Stimulated activated CD8-positive, alpha-beta memory T cell treated with anti-CD3 and anti-CD28 coated beads, Interleukin-15, amount 100 ng/mL, for 4 hours (primary cell): ENCODE measurements at places on chromosomes 2 and 18.

DNA sequence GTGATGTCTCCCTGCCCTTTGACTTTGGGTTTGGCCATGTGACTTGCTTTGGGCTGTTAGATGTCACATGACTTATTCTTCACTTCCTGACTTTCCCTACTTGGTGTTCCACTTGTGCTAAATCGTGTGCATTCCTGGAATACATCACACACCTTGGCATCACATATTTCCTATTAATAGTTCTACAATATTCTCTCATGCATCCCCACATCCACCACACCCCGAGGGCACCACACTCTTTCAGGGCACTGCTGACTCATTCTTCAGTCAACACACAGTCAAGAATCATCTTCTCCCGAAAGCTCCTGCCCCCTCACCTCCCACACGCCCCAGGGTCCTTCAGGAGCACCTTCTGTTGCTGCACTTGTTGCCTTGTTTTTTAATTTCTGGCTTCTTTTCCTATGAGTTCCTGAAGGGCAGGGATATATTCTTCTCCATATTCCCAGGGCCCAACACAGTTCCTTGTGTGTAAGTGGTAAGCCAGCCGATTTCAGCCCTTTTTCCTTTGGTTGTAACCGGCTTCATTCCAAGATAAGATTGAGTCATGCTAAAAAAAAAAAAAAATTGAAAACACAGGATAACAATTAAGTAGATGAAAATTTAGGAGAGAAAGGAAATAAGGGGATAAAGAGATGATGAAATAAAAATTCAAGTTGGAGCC, 341.4 kb downstream of the SLC4A3 start:
- DNase-seq: no peak

- no peak for DNase-seq
These were observed 134.1 kb downstream of the KCNH7 start for GRCh38 chr2:162704496-162704895.

DNA sequence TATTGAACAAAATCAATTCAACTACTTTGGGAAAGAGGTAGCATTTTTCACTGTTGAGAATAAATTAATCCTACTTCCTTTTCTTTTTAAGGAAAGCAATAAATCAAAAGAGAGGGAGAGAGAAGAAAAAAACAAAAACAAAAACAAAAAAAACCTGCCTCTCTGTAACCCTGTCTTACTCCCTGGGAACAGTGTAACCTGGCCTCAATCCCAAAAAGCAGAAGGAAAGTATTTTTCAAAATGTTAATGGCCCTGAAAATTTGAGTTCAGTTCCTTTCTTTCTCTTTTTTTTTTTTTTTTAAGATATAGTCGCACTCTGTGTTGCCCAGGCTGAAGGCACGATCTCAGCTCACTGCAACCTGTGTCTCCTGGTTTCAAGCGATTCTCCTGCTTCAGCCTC, 35.9 kb downstream of the RHOB start:
- DNase-seq: no peak

DNA sequence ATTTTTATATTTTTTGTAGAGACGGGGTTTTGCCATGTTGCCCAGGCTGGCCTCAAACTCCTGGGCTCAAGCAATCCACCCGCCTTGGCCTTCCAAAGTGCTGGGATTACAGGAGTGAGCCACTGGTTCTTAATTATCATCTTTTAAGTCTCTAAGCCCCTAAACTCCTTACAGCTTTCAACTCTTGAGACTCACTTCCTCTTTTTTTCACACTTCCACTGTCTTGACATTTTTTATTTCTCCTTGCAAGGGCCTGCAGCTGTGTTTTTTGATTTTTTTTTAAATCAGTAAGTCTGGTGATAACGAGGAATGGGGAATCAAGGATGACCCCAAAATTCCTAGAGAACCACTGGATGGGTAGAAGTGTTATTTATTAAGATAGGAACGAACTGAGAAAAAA, 8.6 kb upstream of the ABCB11 start:
- DNase-seq: no peak

DNA sequence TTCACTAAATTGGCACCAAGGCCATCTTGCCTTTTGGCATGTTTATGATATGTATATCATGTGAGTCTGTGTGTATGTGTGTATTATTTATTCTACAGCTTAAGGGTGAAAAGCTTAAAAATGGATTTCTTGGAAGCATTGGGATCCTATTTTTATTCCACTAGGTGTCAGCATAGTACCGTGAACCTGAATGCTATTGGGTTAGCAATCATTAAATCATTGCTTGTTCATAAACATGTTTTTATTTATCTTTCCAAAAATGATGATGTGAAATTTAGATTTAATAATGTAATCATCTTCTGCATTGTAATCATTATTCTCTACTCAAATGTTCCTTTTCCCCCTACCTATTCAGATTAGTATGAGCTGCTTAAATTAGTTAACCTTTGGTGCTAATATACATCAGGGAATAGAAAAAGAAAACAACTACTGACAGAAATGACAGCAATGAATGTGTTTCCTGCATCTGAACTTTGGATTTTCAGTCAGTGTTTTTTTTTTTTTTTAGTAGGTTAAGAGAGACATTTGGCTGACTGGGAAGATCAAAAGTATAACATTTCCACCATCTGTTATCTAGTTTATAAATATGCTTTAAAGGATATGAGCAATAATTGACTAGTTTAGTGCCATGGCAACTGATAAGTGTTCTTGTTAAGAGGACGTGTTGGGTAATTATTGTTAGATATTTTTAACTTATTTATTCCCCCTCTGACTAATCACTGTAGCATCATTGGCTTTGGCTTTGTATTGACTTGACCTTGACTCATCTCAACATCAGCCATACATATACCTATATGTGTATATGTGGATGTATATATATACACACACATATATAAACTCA, 14.1 kb upstream of the ZSWIM2 start:
- DNase-seq: no peak
